Mesothelial cell of epicardium (in vitro differentiated cells): ENCODE measurements at places on chromosomes 16 and 17. TPM values are rescaled to one million over a fixed set of nuclear protein-coding genes. Genes with fewer than 3 reads are reported as not detected.

DNA sequence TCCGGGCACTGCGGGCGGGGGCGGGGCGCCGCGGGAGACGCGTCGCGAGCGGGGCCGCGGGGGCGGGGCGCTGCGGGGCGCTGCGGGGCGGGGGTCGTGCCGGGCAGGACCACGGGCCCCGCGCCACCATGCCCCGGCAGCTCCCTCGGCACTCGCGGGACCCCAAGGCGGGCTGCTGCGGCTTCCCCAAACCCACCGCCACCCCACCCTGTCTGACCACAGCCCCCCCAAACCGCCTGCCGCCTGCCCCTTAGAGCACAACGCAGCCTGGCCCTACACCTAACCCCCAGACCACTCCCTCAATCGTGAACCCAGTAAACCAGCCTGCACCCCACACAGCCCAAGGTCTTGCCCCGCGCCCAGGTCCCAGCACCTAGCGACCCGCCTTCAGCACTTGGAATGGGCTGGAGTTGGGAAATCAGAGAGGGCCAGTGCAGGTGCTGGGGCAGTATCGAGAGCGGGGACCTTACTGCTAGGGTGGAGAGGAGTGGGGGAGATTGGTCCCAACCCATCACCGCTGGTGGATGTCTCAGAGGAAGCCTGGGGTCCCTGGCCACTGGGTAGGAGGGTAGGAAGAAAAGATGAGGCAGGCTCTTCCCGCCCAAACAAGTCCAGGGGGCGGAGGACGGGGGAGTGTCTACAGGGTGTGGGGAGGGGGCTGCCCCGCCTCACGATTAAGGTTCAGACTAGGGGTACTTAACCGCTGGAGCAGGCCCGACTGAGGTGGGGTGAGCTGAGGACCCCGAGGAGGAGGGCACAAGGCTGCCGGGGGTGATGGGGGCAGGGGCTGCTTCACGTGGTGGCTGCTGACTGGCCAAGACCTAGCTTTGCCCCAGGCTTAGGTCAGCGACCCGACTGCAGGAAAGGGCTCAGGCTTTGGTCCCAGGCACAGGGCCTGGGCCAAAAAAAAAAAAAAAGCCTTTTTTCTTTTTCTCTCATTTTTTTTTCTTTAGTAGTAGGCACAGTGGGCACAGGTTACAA lies 539 bp upstream of the VAMP2 start:
- H3K36me3 ChIP-seq = no peaks in the 10 kb centered on the region
- H3K4me3 ChIP-seq = peak overlapping the region; percentile 88
- peak overlapping the region; percentile 97 for H3K27ac ChIP-seq

DNA sequence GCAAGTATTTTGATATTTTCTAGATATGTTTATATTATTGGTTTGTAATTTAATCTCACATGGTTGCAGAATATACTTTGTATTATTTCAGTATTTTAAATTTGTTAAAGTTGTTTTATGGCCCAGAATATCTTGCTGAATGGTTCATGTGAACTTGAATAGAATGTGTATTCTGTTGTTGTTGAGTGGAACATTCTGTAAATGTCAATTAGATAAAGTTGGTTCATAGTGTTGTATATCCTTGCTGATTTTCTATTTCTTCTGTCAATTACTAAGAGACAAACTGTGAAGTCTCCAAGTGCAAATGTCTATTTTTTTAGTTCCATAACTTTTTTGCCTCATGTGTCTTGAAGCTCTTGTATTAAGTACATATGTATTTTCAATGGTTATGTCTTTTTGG lies 411.7 kb downstream of the NPIPA7 start:
- H3K36me3 ChIP-seq = no peaks in the 10 kb centered on the region
- H3K27me3 ChIP-seq = no peaks in the 10 kb centered on the region
- H3K27ac ChIP-seq = no peak overlapping the region
- no peak for DNase-seq
- H3K4me1 ChIP-seq = no peaks in the 10 kb centered on the region

Gene ARL6IP1
- total RNA-seq = 124 to 130 TPM (median 124 TPM) in 3 replicates

DNA sequence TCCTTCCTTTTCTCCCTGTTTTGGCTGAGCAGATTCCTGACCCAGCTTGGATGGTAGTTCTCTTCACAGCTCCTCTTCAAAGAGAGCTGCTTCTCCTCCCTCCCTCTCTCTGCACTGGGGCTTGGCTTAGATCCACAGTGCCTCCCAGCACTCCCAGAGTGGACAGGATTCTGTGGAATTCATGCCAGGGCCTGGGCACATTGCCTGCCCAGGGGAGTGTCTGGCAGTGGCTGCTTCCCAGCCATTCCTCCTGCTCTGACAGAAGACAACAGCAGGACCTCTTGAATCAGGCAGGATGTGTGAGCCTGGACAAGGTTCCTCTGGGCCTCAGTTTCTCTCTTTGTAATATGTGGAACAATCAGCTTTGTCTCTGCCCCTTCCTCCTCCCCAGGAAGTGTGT lies 4.5 kb upstream of the MMP28 start:
- no peak overlapping the region for H3K4me3 ChIP-seq
- H3K4me1 ChIP-seq = peaks cover 12% of the 10 kb centered on the region
- H3K27ac ChIP-seq = no peak overlapping the region
- DNase-seq = no peak
- H3K36me3 ChIP-seq = no peaks in the 10 kb centered on the region

GRCh38 chr17:49358641-49359247 lies 3.3 kb downstream of the ZNF652 start:
- no peaks in the 10 kb centered on the region for H3K27me3 ChIP-seq
- H3K36me3 ChIP-seq = no peaks in the 10 kb centered on the region
- H3K4me3 ChIP-seq = no peak overlapping the region
- DNase-seq = no peak
- H3K27ac ChIP-seq = no peak overlapping the region

Gene SLC5A11
- total RNA-seq = 0.22 to 0.32 TPM in 2 of 3 replicates, not detected in the other

Gene DDX52
- total RNA-seq = 45.8 to 49.0 TPM (median 48.3 TPM) in 3 replicates

Gene PRSS36
- 0.96 to 1.7 TPM (median 1.4 TPM) in 3 replicates for total RNA-seq

DNA sequence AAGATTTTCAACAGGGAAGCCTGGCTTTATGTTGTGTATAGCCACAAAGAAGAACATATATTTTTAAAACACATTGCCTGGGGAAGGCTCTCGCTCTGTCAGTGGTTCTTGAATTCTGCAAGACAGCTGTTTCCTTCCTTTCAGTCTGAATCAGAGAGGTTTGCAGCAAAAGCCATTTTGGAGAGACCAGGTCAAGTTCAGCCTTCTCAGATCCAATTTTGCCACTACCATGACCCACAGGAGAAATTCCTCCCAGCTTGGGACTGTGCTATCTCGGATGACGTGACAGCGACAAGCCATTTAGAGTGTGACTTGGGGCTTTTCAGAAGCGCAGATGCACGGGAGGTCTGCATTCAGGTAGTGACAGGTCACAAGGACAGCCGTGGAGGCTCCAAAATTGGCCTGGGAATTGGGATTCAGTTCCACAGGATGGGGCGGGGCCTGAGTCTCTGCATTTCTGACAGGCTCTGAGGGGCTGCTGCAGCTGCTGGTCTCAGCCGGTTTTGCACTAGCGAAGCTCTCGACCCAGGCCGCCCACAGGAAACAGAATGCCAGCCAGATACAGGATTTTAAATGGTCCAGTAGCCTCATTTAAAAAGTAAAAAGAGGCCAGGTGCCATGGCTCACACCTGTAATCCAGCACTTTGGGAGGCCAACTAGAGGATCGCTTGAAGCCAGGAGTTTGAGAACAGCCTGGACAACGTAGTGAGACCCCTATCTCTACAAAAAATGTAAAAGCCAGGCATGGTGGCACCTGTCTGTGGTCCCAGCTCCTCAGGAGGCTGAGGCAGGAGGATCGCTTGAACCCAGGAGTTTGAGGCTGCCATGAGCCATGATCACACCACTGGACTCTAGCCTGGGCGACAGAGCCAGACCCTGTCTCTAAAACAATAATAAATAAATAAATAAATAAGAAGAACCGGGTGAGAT lies 196.6 kb upstream of the CIBAR2 start:
- no peaks in the 10 kb centered on the region for H3K27me3 ChIP-seq
- no peak overlapping the region for H3K4me3 ChIP-seq
- peaks cover 50% of the 10 kb centered on the region for H3K4me1 ChIP-seq
- DNase-seq = no peak
- peak overlapping the region; percentile 56 for H3K27ac ChIP-seq

DNA sequence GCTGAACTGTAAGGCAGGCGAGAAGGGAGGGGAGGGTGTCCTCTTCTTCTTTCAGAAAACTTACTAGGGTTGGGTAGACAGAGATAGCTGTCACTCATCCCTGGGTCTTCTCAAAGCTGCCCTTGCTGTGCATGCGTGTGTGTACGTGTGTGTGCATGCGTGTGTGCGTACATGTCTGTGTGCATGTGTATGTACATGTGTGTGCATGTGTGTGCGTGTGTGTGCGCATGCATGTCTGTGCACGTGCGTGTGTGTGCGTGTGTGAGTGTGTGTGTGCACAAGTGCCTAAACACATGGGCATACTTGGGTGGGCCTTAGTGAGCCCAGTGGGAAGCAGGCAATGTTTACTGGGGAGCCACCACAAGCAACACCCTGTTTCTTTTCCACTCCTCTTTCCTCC lies 154.8 kb upstream of the TNRC6C start:
- no peak overlapping the region for H3K4me3 ChIP-seq
- H3K4me1 ChIP-seq = peaks cover 9% of the 10 kb centered on the region
- DNase-seq = no peak
- H3K27me3 ChIP-seq = peaks cover 66% of the 10 kb centered on the region
- no peaks in the 10 kb centered on the region for H3K36me3 ChIP-seq

- DNase-seq = no peak
- H3K4me3 ChIP-seq = no peak overlapping the region
- peaks cover 9% of the 10 kb centered on the region for H3K27me3 ChIP-seq
- H3K4me1 ChIP-seq = peaks cover 8% of the 10 kb centered on the region
- H3K36me3 ChIP-seq = peaks cover 2% of the 10 kb centered on the region
Measured at GRCh38 chr17:55202896-55203295, 61.9 kb upstream of the HLF start.

Gene HBM
- not detected in 3 replicates for total RNA-seq

- no peaks in the 10 kb centered on the region for H3K27me3 ChIP-seq
- H3K36me3 ChIP-seq = peaks cover 2% of the 10 kb centered on the region
- H3K4me1 ChIP-seq = no peaks in the 10 kb centered on the region
- H3K4me3 ChIP-seq = no peak overlapping the region
- no peak for DNase-seq
Measured at GRCh38 chr17:22217135-22217534, 524.8 kb downstream of the KCNJ18 start.

DNA sequence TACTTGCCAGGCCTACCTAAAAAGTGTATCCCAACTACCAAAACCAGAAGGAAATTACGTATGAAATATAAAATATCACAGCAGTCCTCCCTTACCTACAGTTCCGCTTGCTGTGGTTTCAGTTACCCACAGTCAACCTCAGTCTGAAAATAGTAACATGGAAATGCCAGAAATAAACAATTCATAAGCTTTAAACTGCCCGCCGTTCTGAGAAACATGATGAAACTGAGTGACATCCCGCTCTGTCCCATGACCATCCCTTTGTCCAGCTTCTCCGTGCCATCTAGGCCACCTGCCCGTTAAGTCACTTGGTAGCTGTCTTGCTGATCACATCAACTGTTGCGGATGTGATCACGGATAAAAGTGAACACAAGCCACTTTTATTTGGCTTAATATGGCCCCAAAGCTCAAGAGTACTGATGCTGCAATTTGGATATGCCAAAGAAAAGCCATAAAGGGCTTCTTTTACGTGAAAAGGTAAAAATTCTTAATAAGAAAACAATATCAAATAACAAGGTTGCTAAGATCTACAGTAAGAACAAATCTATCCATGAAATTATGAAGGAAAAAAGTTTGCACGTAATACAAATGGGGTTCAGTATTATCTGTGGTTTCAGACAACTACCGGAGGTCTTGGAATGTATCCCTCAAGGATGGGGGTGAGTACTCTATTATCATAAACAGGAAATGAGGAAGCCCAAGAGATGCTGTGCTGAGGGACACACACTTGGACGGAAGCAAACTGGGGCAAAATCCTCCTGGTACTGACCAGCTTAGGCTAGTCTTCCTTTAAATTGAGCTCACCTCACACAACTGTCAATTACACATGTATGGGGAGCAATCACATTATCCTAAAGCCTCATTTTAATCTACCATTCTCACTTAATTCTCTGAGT lies 8.2 kb downstream of the USP22 start:
- H3K27me3 ChIP-seq = no peaks in the 10 kb centered on the region
- H3K4me1 ChIP-seq = peaks cover 63% of the 10 kb centered on the region
- peaks cover 7% of the 10 kb centered on the region for H3K36me3 ChIP-seq
- H3K27ac ChIP-seq = peak overlapping the region; percentile 89
- DNase-seq = no peak

GRCh38 chr16:67805718-67806427 lies 487 bp downstream of the RANBP10 start:
- no peak for DNase-seq
- no peaks in the 10 kb centered on the region for H3K27me3 ChIP-seq
- H3K27ac ChIP-seq = peak overlapping the region; percentile 91
- H3K4me1 ChIP-seq = peaks cover 18% of the 10 kb centered on the region
- peaks cover 6% of the 10 kb centered on the region for H3K36me3 ChIP-seq

Gene TMEM231
- 9.2 to 13.0 TPM (median 10.8 TPM) in 3 replicates for total RNA-seq

DNA sequence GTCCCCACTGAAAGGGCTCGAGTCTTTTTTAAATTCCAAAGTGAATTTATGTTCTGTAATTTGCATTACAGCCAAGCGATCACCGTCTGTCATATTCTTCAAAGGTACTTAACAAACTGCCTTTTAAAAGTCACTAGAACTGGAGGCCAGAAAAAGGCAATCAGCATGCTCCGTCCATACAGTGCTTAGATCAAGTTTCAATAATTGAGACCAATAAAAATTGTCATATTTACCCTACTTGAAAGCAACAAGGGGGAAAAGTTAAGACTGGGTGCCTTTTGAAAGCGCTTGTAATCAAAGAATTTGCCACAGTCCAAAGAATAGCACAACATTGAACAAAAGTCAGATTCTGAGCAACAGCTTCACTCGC lies 9.0 kb upstream of the ZFHX3 start:
- H3K4me3 ChIP-seq = peak overlapping the region; percentile 92
- no peak for DNase-seq

- peaks cover 47% of the 10 kb centered on the region for H3K4me1 ChIP-seq
- H3K27me3 ChIP-seq = no peaks in the 10 kb centered on the region
- no peak for DNase-seq
Measured at GRCh38 chr17:73067075-73067474, 25.4 kb downstream of the SLC39A11 start.

Gene MYH1
- not detected in 3 replicates for total RNA-seq

- no peak for DNase-seq
- no peak overlapping the region for H3K4me3 ChIP-seq
Measured at GRCh38 chr16:84566545-84567257, 51.2 kb downstream of the COTL1 start.

GRCh38 chr16:87047221-87048037 lies 269.8 kb downstream of the C16orf95 start:
- no peak overlapping the region for H3K27ac ChIP-seq
- peaks cover 32% of the 10 kb centered on the region for H3K4me1 ChIP-seq
- H3K4me3 ChIP-seq = no peak overlapping the region
- DNase-seq = no peak

DNA sequence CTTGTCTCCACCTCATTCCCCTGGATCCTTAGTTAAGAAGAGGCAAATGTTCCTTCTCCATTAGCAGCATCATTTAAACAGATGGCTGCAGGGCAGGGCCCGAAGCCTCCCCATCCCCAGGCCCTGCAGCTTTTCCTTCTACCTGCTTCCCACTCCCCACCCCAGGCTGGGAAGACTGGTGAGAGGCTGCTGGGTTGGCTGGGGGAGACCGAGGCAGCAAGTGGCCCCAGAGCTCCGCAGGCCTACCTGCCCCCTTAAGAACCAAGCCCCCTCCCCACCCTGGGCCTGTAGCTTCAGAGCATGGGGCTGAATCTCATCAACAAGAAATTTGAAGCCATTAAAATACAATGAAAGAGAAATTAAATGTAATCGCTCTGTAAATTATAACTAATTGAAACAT lies 22.1 kb upstream of the RPL38 start:
- no peak overlapping the region for H3K27ac ChIP-seq
- DNase-seq = no peak
- H3K27me3 ChIP-seq = peaks cover 60% of the 10 kb centered on the region
- peaks cover 7% of the 10 kb centered on the region for H3K4me1 ChIP-seq
- H3K4me3 ChIP-seq = no peak overlapping the region
